Esophagus squamous epithelium (tissue), 5 donors: ENCODE measurements at places on chromosomes 11 and 22.

- DNase-seq, result no peak
Measured at GRCh38 chr22:32042924-32043323, at the start of gene SLC5A1. TSS of gene SLC5A1 (plus strand) at chr22:32043261. CDS start at chr22:32043282, 21 bp downstream.

GRCh38 chr11:134030853-134031252 lies 38.0 kb upstream of the JAM3 start:
- DNase-seq, result no peak

- no peak for DNase-seq
Measured at GRCh38 chr11:94926271-94926625, 47.1 kb downstream of the CWC15 start.

GRCh38 chr11:8373519-8374432 lies 110.1 kb upstream of the LMO1 start:
- no peak for DNase-seq

- no peak for DNase-seq
Measured at GRCh38 chr11:85946221-85946620, 91.0 kb downstream of the CCDC83 start.

GRCh38 chr11:40099426-40100161 lies 1359.9 kb downstream of the LRRC4C start:
- no peak for DNase-seq

DNA sequence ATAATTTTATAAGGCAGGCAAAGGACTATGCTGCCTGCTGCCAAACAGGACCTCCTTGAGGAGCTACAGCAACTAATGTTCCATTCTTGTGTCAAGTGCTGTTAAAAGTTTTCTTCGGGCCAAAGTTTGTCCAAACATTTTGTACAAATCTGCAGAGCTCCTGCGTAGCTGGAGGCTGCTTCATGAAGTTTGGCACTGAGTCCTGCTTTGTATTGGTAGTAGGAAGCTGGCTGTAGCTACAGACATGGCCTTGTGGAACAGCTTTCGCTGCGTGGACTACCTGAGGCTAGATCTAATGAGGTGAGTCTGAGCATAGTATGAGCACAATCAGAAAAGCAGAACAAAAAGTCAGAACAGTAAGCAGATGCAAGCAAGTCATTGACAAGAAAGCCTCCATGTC lies 528.1 kb downstream of the DLG2 start:
- no peak for DNase-seq

DNA sequence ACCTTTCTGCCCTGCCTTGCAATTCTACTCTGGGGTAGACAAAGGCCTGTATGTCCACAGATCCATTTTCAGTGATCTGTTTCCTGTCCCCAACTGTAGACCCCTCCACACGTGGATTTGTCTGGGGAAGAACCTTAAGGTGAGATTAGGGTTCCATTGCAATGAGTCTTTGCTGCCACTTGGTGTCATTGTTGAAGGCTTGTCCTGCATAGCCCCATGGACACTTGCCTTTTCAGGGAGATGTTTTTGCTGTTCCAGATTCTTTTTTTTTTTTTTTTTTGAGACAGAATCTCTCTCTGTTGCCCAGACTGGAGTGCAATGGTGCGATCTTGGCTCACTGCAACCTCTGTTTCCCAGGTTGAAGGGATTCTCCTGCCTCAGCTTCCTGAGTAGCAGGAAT lies 21.8 kb downstream of the SERPING1 start:
- DNase-seq, result no peak

GRCh38 chr11:4890279-4890678 lies 8.6 kb downstream of the OR51T1 start:
- DNase-seq, result no peak

DNA sequence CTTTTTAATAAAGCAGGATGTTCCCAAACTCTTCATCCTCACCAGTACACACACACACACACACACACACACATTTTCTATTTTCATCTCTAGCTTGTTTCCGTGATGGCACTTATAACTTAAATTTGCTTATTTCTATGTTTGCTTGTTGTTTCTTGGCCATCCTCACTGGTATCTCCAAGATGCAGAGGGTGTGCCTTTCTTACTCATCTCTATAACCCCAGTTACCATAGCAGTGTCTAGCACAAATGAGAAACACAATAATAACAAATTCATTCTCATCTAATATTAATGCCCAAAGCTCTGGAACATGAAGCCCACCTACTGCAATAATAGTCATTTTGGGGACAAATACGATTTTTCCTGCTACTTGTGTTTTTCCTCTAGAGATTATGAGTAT lies 156.3 kb downstream of the GRM5 start:
- DNase-seq, result no peak

GRCh38 chr11:117193130-117194020 lies 5.8 kb upstream of the TAGLN start:
- DNase-seq, result no peak

DNA sequence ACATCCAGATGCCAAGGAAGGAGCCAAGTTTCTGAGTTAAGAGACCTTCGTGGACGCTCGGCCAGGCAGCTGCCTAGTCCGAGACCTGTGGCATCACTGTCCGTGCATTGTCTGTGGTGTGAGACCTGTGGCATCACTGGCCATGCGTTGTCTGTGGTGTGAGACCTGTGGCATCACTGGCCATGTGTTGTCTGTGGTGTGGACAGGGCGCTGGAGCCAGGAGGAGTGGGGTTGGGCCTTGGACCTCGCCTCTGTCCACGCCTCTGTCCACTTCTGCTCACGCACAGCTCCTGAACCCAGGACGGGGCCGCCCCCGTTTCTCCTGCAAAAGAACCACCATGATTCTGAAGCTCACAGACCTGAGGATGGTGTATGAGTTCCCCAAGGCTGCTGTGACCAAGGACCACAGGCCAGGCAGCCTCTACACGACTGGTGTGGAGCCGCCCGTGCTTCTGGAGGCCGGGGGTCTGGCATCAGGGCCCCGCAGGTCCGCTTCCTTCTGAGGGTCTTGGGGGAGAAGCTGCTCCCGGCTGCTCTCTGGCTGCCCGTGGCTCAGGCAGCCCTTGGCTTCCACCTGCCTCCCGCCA lies 1218.3 kb downstream of the BRD1 start:
- no peak for DNase-seq

DNA sequence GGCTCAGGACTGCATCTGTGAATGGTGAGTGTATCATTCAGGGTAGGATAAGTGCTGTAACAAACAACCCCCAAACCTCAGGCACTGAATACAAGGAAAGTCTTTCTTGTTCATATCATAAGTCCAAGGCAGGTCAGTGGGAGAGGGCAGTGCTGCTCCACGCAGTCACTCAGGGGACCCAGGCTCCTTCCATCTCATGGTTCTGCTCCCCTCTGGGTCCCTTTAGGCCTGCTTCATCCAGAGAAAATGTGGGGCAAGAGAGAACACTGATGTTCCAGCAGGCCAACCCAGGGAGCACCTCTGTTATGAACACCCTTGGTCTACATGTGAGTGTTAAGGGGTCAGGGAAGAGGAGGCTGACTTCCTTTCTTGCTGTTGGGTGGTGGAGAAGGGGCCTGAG lies 187.8 kb downstream of the CHST1 start:
- no peak for DNase-seq

DNA sequence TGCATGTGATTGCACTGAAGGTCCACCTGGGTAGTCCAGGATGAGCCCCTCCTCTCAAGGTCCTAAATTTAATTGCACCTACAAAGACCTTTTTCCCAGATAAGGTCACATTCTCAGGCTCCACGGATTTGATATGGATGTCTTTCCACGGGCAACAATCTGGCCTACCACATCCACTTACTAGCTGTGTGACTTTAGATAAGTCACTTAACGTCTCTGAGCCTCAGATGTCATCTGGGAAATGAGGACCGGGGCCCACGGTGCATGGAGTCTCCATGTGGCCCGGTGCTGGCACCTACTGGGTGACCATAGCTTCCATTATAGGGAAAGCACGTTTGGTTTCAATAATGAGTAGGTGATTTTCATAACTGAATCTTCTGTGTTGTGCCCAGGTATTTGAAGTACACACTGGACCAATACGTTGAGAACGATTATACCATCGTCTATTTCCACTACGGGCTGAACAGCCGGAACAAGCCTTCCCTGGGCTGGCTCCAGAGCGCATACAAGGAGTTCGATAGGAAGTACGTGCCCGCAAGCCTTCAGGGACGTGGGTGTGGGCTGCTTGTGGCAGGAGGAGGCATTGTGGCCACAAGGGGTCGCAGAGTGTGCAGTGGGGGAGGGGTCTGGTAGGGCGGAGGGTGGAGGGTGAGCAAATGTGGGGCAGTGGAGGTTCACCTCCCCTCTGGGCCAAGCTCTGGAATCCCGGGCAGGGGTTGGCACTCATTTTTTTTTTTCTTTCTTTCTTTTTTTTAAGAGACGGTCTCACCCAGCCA lies 55.7 kb downstream of the ARHGAP8 start:
- no peak for DNase-seq

GRCh38 chr22:38853196-38853651 lies 9.4 kb upstream of the NPTXR start:
- DNase-seq, result no peak

DNA sequence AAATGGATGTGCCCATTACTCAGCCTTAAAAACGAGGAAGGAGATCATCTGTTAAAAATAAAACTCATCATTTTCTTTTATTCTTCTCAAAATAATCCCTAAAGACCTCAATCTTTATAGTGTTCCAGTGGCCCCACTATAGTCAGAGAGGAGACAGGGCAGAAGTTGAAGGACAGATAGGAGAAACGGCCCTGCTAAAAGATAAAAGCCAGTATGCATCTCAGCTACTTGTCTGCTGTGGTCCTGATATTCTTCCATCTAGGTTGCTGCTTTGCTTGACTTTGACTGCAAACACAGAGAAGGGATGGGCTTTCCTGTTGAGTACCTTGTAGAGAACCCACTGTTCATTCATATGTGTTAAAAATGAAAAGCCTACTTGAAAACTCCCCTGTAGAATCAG lies 31.4 kb downstream of the NF2 start:
- no peak for DNase-seq
